Activated CD8-positive, alpha-beta memory T cell treated with anti-CD3 and anti-CD28 coated beads, Interleukin-2, amount 10 ng/mL, durations not matched to agents 7 days and 5 days (primary cell): ENCODE measurements at places on chromosomes 7 and 10.

- no peak for DNase-seq
Observed at GRCh38 chr10:80460399-80461207, 6.5 kb downstream of the TSPAN14 start.

DNA sequence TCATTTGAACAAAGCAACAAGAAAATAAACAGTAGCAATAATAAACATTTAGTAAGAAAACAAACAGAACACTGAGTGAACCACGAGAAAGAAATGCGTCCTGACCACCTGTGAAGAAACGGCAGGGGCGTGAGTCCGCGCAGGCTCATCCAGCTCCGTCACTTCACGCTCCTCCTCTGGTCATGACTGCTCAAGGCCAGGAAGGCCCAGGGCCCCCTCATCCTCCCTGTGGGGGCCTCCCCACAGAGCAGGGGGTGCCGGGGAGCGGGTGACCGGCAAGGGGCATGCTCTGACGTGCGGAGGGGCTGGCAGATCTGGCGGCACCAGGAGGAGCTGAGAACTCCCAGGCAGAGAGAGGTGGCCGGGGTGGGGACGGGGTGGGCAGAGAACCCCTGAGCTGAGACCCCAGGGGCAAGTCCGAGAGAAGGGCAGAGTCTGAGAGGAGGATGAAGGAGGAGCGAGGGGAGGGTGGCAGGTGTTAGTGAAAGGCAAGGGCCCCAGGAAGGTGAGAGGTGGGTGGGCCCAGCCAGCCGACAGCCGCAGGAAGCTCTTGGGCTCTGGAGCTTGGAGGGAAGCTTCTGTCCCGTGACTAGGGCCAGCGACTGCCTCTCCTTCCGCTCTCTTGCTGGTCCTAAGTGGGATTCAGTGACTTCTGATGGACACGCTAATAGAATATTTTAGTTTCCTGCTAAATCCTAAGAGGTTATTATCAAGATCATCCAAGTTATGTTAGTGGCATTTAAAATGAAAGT, 223.9 kb downstream of the TCERG1L start:
- DNase-seq, result no peak

DNA sequence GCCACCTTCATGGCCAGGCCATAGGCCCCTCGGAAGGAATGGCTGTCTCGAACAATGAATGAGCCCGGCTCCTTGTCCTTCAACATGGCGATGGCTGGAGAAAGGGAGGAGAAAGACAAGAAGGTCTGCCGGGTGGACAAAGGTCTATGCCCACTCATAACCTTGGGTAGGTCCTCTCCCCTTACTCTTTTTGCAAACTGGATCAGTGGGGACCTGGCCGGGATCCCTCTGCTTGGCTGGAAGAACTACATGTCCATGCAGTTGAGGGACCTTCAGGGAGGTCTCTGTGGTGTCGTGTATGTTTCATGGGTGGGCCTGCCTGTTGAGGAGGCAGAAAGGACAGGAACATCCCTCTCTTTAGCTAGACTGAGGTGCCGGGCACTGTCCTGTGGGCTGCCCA, 284.8 kb downstream of the TNS3 start:
- DNase-seq, result no peak

DNA sequence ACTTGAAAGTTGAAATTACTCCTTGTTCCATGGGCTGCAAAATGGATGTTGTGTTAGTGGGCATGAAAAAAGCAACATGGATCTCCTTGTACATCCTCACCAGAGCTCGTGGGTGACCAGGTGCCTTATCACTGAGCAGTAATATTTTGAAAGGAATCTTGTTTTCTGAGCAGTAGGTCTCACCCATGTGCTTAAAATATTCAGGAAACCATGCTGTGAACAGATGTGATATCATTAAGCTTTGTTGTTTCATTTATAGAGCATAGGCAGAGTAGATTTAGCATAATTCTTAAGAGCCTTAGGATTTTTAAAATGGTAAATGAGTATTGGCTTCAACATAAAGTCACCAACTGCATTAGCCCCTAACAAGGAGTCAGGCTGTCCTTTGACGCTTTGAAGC, 316.6 kb downstream of the TYW1 start:
- DNase-seq, result no peak

GRCh38 chr10:129548600-129548999, 81.6 kb downstream of the MGMT start:
- DNase-seq, result no peak
